Non-pigmented ciliary epithelial cell (primary cell): ENCODE measurements at places on chromosomes 13 and 19.
A peak's percentile ranks its signal among the peaks of the same experiment; 100 is the strongest.

DNA sequence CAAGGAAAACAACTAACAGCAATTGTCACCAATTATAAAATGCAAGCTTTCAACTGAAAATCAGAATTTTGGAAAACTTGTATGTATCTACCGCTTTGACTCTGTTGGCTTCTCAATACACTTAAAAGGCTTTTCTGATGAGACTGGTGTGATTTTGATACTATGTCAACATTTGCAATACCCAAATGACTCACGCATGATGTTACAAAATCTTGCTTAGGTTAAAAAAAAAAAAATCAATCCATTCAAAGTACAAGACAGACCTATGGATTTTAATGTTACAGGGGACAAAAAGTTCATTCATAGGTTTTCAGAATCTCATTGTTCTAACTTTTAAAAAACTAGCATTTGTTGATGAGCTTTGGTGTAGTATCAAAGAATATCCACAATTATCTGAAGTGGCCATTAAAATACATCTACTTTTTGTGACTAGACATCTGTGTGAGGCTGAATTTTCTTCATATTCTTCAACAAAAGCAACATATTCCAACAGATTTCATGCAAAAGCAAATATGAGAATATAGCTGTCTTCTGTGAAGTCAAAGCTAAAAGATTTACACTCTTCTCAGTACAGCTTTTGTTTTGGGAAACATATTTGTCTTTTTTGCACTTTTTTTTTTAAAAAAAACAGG is 10.7 kb downstream of the ELF1 start:
- DNase-seq, result peak; percentile 27

GRCh38 chr19:40159744-40160143 is 31.5 kb upstream of the MAP3K10 start:
- DNase-seq, result no peak

GRCh38 chr19:53357821-53358581 is 7.5 kb upstream of the ZNF525 start:
- no peak for DNase-seq

DNA sequence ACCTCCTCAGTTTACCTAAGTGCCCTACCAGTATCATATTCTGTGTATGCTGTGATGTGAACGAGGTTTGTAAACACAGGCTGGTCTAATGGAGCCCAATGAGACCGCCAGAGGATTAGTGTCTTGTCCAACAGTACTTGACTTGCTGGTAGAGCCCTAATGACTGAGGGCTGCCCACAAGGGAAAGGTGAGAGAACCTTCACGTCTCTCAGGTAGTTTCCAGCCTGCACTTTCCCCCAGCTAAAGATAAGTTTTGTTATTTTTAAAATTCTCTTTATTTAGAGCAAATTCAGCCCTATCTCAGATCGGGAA is 498 bp upstream of the RBM26 start:
- no peak for DNase-seq

- peak; percentile 48 for DNase-seq
These were observed 7.2 kb upstream of the ZNF606 start for GRCh38 chr19:58009666-58010301.

DNA sequence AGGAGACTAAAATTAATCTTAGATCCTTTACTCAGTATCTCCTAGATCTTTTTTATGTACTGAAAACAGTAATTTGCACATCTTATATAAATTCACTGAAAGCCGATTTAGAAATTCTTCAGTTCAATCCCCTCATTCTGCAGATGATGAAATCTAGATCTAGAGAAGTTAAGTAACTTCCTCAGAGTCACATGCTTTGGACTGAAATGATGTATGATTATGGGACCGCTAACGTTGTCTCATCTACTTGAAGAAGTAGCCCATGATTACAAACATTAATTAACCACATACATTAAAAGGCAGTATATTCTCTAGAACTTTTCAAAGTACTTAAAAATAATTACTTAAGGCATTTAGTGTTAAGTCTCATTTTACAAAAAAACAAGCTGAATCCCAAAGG is 37.8 kb downstream of the ELF1 start:
- DNase-seq, result no peak

GRCh38 chr13:64928696-64929499 is 2301.2 kb downstream of the PCDH9 start:
- peak; percentile 78 for DNase-seq

DNA sequence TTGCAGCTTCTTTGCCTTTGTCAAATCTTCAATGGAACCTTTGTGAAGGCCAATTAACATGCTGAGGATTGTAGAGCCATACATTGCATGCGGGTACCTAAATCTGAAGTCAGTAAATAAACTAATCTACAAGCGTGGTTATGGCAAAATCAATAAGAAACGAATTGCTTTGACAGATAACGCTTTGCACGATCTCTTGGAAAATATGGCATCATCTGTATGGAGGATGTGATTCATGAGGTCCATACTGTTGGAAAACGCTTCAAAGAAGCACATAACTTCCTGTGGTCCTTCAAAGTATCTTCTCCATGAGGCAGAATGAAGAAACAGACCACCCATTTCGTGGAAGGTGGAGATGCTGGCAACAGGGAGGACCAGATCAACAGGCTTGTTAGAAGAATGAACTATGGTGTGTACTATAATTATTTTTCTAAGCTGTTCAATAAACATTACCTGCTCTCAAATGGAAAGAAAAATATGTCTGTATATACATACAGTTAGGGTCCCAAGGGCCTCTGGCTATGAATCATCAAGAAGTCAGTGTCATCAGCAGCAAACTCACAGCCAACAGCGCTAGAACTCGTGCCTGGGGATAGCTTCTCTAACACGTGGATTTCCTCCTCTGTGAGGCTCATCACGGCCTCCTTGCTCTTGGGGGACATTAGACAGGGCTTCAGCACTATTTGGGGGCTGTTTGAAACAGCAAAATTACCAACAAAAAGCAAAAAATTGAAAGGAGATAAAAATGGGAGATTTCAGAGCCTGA is 2.9 kb upstream of the CD70 start:
- no peak for DNase-seq

GRCh38 chr19:10712754-10713153 is 5.1 kb upstream of the DNM2 start:
- no peak for DNase-seq
